ENCODE measurements at places on chromosomes 6 and 20. TPM values are rescaled to one million over a fixed set of nuclear protein-coding genes. Genes with fewer than 3 reads are reported as not detected.

The SPATA2 gene
- total RNA-seq: 6.7 TPM

The TRIM10 gene
- total RNA-seq: not detected

The BPIFA2 gene
- total RNA-seq: not detected

The PLEKHG1 gene
- total RNA-seq: 0.63 TPM

The TGM2 gene
- total RNA-seq: 129 TPM

The TRIM31 gene
- total RNA-seq: 0.03 TPM

The SGK2 gene
- total RNA-seq: not detected

The NMBR gene
- not detected for total RNA-seq

The POLR1C gene
- 56.6 TPM for total RNA-seq

The RPP21 gene
- total RNA-seq: 116 TPM

The FGD2 gene
- total RNA-seq: not detected

The BTN1A1 gene
- total RNA-seq: 0.23 TPM

The PROCR gene
- 96.8 TPM for total RNA-seq

The ADGRB3 gene
- 0.24 TPM for total RNA-seq

The SRSF12 gene
- total RNA-seq: not detected

The OR5V1 gene
- not detected for total RNA-seq

The WFDC10B gene
- 0.39 TPM for total RNA-seq

The SLC13A3 gene
- total RNA-seq: not detected

The OPRM1 gene
- total RNA-seq: not detected

The PPDPF gene
- 35.3 TPM for total RNA-seq

The ISM1 gene
- 2.6 TPM for total RNA-seq

The RIMS1 gene
- total RNA-seq: 0.07 TPM

The GLP1R gene
- not detected for total RNA-seq

The SF3B5 gene
- total RNA-seq: 168 TPM

The UBR2 gene
- total RNA-seq: 14.9 TPM

The FAM83C gene
- total RNA-seq: not detected

The CSTF1 gene
- 79.0 TPM for total RNA-seq

The C6orf15 gene
- not detected for total RNA-seq

The PCSK2 gene
- total RNA-seq: not detected

The IDH3B gene
- 197 TPM for total RNA-seq

The RRBP1 gene
- total RNA-seq: 91.4 TPM

The EMILIN3 gene
- total RNA-seq: not detected

The VWA7 gene
- 0.77 TPM for total RNA-seq

The GNRH2 gene
- not detected for total RNA-seq

The SHLD1 gene
- total RNA-seq: 3.6 TPM

The NR2E1 gene
- not detected for total RNA-seq

The CBFA2T2 gene
- 2.9 TPM for total RNA-seq

The LY6G6D gene
- not detected for total RNA-seq

The OR12D1 gene
- total RNA-seq: not detected

The POU5F1 gene
- total RNA-seq: not detected

The SLC22A1 gene
- 1.1 TPM for total RNA-seq

The CYP39A1 gene
- total RNA-seq: 0.03 TPM

The RPN2 gene
- 206 TPM for total RNA-seq

The LAMA5 gene
- 12.1 TPM for total RNA-seq

The DZANK1 gene
- 1.3 TPM for total RNA-seq

The BHLHE23 gene
- not detected for total RNA-seq

The HLA-DQA2 gene
- not detected for total RNA-seq

The RAD21L1 gene
- 0.59 TPM for total RNA-seq

The ZSCAN23 gene
- total RNA-seq: 0.84 TPM

The SNRPB2 gene
- 149 TPM for total RNA-seq

The ZCCHC3 gene
- 22.2 TPM for total RNA-seq

The PCMTD2 gene
- total RNA-seq: 11.7 TPM
